ENCODE measurements at places on chromosomes 4 and X.

GRCh38 chrX:68868902-68869800 is 40.3 kb downstream of the EFNB1 start:
- DNase-seq, result no peak

DNA sequence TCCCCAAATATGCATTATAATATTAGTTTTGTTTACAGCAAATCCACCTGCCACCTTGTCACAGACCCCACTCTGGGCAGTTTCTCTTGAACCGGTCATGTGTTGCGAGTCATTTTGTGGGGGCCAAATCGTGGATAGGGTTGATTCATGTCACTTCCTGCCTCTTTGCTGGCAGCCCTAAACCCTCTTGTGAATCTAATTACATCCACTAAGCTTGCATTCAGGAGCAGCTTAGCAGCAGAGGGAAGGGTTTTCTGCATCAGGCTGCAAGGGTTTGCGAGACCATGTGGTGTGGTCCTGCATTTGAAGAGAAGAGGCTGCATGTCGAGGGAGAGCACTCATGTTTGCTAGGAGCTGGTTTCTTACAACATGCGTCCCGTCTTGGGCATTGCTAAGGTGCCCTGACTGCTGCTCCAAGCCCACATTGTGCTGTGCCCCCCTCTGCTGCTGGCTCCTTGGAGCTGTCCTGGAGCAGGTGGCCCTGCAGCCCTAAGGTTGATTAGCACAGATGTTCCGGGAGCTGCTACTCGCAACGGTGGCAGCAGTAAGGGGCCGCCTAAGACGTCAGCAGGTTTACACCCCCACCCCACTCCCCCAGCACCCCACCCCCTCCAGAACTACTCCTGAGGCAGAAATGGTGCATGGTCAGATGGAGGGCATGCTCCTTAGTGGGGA is 88.9 kb upstream of the CLDN34 start:
- no peak for DNase-seq

- DNase-seq, result peak; percentile 28
Observed at GRCh38 chr4:7156761-7157488, 35.4 kb upstream of the SORCS2 start.

GRCh38 chrX:83588409-83588808 is 80.3 kb downstream of the POU3F4 start:
- no peak for DNase-seq

GRCh38 chr4:4913147-4913561 is 53.7 kb downstream of the MSX1 start:
- no peak for DNase-seq

DNA sequence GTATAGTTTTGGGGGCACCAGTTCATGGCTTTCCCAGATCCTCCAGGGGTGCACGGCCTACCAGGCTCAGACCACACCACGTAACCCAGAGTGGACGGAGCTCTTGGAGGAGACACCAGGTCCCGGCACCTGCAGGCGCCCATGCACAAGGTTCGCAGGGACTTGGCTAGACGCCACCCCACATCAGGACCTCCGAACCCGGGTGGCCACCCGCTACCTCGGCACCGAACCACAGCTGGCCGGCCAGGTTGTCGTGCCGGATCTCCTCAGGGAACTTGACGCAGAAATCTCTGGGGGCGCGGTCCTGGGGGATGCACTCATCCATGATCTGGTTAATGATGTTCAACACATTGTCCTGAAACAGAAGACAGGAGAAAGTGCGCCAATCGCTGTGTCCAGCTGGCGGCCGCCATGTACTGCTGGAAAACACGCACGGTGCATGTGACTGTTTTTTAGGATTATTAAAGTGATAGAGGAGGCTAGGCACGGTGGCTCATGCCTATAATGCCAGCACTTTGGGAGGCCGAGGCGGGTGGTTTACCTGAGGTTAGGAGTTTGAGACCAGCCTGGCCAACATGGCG is 77.1 kb downstream of the ZFYVE28 start:
- DNase-seq, result no peak

DNA sequence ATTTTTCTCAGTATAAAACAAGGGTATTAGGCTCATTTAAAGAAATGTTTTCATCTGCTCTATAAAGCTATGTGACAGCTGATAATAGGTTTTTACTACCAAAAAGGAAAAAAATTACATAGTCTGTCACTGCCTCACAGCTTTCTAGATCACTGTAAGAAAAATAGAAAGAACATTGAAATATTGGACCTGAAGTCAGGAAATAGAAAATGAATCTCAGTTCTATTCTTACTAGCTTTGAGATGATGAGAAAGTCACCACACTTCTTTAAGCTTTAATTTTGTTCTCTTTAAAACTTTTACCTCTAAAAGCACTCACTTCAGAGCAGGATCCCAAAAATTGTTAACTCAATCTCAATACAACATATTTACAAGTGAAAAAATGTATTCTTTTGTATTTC is 45.3 kb upstream of the CAMK2D start:
- no peak for DNase-seq

DNA sequence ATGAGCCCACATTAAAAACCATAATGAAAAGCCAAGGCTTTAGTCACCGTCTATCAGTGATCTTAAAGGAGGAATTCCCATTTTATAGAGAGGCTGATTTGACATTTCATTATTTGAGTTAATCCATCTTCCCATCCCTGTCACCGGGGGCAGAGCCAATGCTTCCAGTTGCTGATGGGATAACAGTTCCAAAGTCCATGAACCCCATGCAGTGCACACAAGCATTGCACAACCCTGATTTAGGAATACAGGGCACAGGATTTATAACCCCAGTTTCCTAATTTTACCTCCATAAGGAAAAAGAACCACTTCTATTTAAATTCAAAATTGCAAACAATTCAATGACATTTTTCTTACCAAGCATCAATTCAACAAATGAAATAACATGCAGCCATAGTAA is 36.5 kb downstream of the MAOB start:
- DNase-seq, result no peak

DNA sequence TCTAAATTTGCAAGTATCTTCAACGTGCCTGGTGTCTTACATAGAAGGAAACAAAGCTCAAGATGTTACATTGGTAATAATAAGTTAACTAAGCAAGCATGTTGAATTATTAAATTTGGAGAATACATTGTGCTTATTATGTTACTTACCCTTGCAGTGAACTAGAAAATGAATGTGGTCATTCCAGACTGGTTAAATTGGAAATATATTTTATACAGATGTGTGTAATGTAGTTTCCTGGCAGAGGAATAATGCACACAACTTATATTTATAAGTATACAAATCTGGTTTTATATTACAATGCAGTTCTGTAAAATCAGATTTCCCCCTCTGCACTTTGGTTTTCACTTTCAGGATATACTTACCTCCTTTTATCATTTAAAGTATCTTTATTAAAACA is 159.9 kb upstream of the SLIT2 start:
- no peak for DNase-seq

DNA sequence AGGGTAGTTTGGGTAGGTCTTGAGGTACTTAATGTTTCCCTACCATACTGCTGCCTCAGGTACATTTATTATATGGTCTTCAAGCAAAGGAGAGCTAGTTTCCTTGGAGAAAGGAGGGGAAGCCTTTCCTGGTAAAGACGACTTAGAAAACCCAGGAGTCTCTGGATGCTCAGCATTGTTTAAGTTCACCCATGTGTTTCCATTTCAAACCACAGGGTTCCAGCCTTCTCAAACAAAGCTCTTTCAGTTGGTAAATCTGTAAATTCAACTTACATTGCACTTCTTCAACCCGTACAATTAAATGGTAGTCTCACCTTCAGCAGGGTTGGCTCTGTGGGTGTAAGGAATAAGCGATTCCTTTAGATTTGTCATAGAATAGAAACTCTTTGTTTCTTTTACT is 111.9 kb upstream of the UNC5C start:
- DNase-seq, result no peak

GRCh38 chrX:1392376-1393068 is 609 bp upstream of the SLC25A6 start:
- DNase-seq, result peak; percentile 79

DNA sequence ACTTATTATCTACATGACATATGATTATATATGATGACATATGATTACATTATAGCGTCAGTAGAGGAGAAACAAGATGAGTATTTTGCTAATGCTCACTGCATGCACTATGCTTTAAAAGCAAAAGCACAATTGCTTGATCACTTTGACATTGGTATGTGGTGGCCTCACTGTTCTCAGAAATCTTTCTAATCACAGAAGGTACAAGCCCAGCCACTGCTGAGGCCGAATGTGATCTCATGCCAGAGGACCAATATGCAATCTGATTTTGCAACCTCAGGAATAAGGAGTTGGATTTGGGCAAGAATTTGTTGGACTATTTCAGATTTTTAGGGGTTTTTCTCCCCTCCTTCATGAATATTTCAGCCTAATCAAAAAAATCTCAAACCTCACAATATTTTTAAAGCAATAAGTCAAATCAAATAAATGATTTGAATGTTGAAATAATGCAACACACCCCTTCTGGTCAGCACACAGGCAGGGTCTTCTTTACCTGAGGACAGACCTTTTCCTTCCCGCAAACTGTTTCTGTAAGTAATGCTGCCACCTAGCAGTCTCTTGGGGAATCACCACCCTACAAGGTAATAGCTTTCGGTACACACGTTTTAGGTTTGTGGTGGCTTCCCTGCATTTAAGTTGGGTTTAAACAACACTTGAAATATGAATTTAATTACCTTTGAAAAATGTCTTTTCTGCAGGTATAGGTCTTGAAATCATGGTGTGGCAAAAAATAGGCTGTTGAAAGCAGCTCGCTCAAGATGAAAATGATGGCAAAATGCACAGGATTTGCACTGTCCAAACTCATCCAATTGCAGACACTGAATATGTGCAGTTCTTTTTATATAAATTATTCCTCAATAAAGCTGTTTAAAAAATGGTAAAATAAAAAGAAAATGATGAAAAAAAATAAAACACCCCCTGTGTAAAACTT is 4.8 kb upstream of the CXCL13 start:
- peak; percentile 19 for DNase-seq

GRCh38 chr4:7295911-7296660 is 103.7 kb downstream of the SORCS2 start:
- peak; percentile 18 for DNase-seq

DNA sequence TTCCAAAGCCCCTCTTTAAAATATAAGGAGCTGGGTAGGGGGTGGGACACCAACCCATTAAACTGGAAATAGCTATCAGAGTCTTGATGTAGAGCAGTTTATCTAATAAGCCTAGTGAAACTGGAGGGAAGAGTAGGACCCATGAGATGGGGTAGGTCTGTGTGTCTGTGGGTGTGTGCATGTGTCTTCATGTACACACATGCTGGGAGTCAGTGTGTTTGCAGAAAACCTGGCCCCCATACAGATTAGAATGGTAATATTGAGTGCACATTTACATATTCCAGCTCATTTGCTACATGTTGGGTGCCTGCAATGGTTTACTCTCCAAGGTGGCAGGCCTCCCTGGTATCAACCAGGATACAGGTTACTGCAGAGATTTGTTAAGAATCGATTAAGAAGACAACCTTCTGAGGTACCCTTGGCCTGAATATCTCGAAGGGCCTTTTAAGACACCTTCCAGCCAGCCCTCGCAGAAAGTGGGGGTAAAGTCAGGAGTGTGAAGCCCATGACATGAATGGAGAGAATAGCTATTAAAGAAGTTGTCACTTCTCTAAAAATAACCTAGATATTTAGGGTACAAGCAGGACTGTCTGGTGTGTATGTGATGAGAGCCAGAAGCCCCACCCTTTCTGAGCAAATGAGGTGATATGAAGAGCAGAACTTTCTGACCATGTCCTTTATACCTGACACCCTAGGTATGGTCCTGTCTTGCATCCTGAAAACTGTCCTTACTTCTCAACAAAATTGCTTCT is 75.7 kb upstream of the TEX13D start:
- no peak for DNase-seq

- no peak for DNase-seq
Observed at GRCh38 chr4:4496592-4497372, 45.1 kb downstream of the STX18 start.

DNA sequence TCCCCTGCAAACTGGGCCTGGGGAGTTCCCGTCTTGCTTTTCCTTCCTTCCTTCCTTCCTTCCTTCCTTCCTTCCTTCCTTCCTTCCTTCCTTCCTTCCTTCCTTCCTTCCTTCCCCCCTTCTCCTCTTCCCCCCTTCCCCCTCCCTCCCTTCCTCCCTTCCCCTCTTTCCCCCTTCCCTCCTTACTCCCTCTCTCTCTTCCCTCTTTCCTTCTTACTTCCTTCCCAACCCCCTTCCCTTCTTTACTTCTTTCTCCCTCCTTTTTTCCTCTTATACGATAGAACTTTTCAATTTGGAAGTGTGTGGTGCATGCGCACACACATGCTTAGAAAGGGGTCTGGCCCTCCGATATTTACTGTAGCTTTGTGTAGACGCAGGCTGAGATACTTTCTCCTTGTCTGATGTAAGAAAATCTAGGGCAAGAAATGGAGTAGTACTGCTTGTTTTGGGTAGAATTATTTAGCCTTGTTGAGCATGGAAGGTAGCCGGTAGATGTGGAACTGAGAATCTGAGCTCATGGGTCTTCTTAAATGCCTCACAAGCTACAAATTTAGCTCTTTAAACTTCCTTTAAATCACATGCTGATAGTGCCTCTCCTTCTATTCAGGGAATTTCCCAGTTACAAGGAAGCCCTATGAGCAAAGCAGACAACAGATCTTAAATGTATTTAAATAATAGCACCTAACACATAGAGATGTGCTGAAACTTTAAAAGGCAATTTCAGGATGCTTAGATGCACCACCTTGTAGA is 189.6 kb downstream of the GPAT3 start:
- DNase-seq, result no peak

- DNase-seq, result no peak
Observed at GRCh38 chr4:39363773-39364393, 2.3 kb downstream of the RFC1 start.

GRCh38 chr4:134278675-134279074 is 77.1 kb upstream of the PABPC4L start:
- no peak for DNase-seq

DNA sequence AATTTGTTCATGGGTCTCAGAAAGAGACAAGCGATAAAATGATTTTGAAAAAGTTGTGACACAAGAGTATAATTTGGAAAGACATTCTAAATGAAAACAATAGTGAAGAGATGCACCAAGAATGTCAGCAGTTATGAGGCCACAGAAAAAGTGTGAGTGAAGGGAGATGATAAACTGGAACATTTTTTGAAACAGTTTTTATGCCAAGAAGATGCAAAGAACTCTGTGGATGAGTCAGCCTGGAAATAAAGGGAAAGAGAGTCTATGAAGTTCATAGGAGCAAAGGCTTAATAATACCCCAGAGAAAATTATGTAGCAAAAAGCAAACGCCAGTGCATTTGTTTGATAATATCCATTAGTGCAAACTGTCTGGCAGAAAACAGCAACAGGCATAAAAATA is 188.4 kb upstream of the TBC1D9 start:
- DNase-seq, result peak; percentile 86
